ENCODE measurements at places on chromosomes 16 and 17.

DNA sequence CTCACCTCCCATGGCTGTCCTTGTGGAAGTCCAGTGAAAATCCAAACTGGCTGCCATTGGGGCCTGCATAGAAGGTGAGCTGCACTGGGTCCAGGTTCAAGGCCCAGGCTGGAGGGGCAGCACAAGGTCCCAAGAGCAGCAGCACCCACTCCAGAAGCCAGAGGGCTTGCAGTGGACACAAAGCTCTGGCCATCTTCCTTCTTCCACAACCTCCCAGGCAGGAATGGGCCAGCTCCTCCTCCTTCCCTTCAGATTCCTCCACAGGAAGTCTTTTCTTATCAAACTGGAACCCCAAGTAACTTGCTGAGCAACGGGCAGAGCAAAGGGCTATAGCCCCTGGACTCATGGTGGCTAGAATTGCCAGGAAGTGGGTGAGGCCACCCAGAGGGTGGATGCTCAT, at the start of gene ITGA2B:
Gene ITGA2B, minus strand, starts transcription at position 369 of the 400 bp plus-strand sequence. Its CDS starts 176 bp downstream, at position 193.
- DNase-seq: no peak

- DNase-seq: no peak
These were observed 33.2 kb downstream of the TMEM235 start for GRCh38 chr17:78264590-78264989.

DNA sequence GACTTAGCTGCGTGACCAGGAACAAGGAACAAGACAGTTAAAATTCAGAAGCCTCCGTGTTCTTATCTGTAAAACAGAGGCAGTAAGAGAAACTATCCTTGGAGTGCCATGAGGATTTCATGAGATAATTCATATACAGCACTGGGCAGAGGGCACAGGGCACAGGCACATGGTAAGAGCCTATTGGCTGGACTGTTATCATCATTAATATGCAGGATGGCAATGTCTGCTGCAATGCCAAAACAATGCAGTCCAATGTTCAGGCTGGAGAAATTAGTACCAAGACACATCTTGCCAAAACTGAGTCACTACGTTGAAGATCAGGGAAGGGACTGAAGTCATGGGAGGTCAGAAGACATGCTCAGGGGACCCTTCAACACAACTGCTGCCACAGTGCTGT, 13.6 kb downstream of the CDRT4 start:
- no peak for DNase-seq

GRCh38 chr16:78249056-78249455, 149.6 kb downstream of the WWOX start:
- no peak for DNase-seq

- DNase-seq: peak; percentile 13
These were observed 62.9 kb upstream of the CPHXL start for GRCh38 chr16:75789237-75789636.

- no peak for DNase-seq
These were observed 88.7 kb downstream of the AXIN2 start for GRCh38 chr17:65472666-65473309.

DNA sequence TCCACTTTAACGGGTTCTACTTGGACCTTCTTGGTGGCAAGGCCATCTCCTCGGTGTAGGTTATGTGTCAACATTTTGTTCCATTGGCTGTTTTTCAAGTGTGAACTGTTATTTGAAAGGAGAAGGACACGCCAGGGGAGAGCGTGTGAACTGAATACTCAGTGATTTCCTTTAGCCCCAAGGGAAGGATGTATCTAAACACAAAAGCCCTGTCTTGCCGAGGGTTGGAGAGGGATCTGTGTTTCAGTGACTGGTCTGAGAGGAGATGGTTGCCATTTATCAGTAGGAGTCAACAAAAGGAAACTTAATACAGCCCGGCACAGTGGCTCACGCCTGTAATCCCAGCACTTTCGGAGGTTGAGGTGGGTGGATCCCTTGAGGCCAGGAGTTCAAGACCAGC, 50.0 kb downstream of the USP10 start:
- no peak for DNase-seq

GRCh38 chr17:18976201-18976600, 24.2 kb downstream of the SLC5A10 start:
- no peak for DNase-seq

GRCh38 chr16:21950782-21951521, 2.2 kb upstream of the UQCRC2 start:
- DNase-seq: no peak

- no peak for DNase-seq
These were observed 223.9 kb downstream of the WWOX start for GRCh38 chr16:78323315-78323714.

DNA sequence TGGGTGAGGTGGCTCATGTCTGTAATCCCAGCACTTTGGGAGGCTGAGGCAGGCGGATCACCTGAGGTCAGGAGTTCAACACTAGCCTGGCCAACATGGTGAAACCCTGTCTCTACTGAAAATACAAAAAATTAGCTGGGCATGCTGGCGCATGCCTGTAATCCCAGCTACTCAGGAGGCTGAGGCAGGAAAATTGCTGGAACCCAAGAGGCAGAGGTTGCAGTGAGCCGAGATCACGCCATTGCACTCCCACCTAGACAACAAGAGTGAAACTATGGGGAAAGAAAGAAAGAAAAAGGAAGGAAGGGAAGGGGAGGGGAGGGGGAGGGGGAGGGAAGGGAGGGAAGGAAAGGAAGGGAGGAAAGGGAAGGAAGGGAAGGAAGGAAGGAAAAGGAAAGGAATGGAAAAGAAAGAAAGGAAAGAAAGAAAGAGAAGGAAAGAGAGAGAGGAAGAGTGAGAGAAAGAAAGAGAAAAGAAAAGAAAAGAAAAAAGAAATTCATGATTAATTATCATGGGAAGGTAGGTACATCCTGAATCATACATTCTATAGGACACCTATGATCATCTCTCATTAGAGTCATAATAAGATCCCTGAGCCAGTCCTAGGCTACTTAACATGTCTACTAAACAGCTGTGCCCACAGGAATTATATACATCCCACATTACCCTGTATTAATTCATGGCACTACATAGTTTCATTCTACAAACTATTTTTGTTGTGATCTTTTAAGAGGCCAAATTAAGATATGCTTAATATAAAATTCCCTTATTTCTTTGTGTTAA, 40.9 kb downstream of the CREBBP start:
- DNase-seq: no peak

GRCh38 chr16:47113130-47113529, 30.6 kb downstream of the NETO2 start:
- DNase-seq: no peak

DNA sequence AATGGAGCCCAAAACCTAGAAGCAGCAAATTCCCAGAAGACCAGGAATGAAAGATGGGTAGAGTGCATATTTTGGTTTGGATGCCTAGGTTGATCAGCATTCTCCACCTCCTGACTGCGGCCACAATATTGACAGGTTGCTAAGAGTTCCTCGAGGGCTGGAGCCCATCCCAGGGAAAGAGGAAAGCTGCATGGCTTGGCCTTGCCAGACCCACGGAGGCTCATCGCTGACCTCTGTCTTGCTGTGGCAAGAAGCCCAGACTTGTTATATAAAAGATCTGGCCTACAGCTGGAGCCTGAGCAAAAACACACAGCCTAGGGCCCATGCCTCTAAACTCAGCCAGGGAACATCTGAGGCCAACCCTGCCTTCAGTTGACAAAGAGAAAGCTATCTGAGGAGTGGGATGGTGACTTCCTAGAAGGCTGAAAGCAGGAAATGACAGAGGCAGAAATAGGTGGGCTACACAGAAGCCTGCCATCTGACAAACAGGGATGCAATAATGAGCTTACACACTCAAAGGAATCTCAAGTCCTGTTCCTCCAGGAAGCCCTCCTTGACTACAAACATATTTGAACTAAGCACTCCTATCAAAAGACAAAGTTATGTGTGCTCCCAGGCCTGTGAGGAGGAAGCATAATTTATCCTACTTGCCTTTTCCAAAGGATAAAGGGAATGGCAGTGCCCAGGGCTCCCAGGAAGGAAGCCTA, 22.5 kb upstream of the SLC35B1 start:
- DNase-seq: no peak

DNA sequence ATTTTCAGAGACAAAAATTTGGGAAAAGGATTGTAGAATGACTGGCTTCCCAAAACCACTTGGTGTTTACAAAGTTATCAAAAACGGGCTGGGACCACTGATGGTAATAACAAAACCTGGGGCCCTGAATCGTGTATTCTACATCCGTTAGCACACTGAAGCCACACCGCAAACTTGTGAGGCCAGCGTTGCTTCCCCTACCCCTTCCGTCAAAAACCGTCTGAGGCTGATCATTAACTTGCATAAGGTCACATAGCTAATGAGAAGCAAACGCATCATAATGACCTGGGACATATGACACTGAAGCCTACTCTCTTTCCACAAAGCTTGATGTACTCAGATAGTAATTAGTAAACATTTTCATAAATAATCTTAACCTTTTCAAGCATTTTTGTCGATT, 704.3 kb downstream of the MAF start:
- DNase-seq: no peak

DNA sequence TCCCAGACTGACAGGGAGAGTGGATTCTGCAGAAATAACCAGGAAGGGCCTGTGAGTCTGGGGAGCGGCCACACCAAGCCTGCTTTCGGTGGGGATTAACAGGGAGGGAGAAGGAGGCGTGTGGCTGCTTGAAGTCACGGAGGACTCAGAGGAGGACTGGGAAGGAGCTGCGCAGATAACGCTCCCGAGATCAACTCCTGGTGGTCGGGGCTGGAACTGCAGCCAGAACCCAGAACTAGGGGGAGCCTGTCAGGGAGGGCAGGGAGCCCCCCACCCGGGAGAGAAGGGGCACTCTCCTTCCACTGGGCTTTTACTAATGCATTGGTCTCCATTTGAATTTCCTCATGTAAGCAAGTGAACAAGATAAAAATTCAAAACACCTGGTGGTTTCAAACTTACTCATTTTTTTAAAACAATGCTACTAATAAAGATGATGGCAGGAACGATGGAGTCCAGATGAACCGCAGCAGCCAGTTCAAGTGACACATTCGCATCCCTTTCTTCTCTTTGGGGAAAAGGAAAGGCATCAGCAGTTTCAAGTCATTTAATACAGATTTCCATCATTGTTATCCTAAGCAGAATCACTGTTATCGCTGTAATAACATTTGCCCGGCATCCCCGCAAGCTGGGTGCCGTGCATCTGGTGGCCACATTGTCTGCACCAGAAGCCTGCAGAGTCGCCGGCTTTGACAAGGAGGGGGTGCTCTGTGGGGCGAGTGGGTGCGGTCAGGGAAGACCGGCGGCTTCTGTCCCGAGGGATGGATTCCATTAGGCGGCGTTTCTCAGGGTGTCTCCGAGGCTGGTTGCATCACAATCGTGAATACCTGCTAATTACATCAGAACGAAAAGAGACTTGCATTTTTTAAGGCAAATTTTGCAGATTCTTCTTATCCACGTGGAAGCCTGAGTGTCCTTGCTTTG, 183.0 kb downstream of the FOXL1 start:
- DNase-seq: no peak

GRCh38 chr17:17815062-17815406, 21.8 kb downstream of the SREBF1 start:
- no peak for DNase-seq

DNA sequence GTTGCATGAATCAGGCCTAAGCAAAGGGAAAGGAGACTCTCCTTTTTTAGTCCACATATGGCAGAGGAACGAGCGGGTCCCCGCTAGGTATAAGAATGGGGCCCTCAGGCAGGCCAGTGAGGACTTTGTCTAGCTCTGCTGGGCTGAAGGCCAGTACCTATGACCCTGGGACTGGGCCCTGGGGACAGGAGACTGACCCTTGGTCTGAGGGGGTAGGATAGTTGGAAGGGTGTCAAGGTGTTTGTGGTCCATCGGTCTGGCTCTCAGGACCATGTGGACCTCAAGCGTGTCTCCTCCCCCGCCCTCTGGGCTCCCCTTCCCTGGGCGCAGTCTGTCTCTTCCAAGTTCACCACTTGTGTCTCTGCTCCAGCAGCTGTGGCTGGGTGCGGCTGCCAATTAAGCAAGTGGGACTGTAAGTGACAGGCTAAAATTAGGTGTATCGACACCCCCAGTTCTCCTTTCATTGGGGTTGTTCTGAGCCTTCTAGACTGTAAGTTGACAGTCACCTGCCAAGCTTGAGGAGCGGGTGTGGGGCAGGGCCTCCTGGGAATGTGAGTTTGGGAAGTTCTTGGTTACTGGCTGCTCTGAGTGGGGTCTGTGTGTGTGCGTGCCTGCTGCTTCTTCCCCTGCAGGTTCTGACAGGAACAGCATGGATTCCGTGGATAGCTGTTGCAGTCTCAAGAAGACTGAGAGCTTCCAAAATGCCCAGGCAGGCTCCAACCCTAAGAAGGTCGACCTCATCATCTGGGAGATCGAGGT, 24.5 kb downstream of the AKAP1 start:
- no peak for DNase-seq

GRCh38 chr16:82063456-82064082, 28.5 kb downstream of the HSD17B2 start:
- no peak for DNase-seq

GRCh38 chr16:83253521-83253920, 554.3 kb upstream of the HSBP1 start:
- DNase-seq: no peak

- peak; percentile 64 for DNase-seq
These were observed 387.1 kb downstream of the XYLT1 start for GRCh38 chr16:17083628-17084027.

DNA sequence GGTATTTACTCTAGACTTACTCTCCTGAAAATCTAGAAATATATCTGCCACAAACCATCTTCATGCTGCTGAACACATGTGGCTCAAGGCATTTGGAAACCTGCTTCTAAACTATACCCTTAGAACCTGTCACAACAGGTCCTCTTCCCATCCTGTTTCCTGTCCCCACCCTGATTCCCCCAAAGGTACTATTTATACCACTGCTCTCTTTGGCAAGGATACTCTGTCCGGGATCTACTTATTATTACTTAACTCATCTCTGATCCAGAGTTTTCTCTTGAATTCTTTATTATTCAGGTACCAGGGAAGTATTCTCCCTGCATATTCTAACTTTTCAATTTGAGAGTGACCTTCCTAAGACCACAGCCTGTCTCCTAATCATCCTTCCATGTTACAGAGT, 33.4 kb downstream of the TRAF4 start:
- DNase-seq: no peak

- DNase-seq: no peak
These were observed 1.4 kb downstream of the MPRIP start for GRCh38 chr17:17043461-17044271.

DNA sequence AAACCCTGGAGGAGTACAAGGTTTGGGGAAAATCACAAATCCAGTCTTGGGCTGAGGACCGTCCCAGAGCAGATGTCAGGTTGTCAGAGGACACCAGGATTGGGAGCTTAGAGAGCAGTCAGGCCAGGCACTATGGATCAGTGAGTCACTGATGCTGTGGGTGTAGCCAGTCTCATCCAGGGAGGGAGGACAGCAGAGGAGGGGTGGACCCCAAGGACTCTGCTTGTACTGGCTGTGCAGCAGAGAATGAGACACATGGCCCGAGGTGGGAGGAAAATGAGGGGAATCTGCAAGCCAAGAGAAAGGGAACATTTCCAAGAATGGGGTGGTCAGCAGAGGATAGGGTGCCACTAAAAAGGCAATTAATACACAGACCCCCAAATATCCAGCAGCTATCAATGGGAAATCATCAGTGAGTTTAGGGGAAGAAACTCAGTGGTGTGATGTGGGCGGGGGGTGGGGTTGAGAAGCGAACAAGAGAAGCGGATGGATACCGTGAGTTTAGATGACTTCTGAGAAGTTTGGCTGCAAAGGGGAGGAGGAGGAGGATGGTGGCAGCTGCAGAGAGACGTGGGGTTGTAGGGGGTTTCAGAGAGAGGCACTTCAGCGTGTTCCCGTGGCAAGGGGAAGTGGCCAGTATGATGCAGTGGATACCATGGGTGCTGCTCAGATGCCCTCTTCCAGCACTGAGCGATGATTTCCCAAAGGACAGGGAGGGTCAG, 43.9 kb downstream of the ARHGAP27 start:
- no peak for DNase-seq

Data from DMS79 treated with DMSO at 0.1 percent for 48 hours (cell line).